ENCODE measurements at places on chromosomes 7 and 10. TPM values are rescaled to one million over a fixed set of nuclear protein-coding genes. Genes with fewer than 3 reads are reported as not detected.

Gene PDE1C
- 0.13 TPM for total RNA-seq

Gene SLC16A12
- total RNA-seq = not detected

Gene TMEM270
- total RNA-seq = not detected

Gene TAS2R4
- 0.51 TPM for total RNA-seq

GRCh38 chr10:74738052-74738451, 88.3 kb upstream of the KAT6B start:
- no peak for DNase-seq

Measured in dermis microvascular lymphatic vessel endothelial cell (primary cell).